Activated naive CD4-positive, alpha-beta T cell treated with Interleukin-2 at 50 U/mL for 16 hours (primary cell): ENCODE measurements at places on chromosomes 7 and 10.

DNA sequence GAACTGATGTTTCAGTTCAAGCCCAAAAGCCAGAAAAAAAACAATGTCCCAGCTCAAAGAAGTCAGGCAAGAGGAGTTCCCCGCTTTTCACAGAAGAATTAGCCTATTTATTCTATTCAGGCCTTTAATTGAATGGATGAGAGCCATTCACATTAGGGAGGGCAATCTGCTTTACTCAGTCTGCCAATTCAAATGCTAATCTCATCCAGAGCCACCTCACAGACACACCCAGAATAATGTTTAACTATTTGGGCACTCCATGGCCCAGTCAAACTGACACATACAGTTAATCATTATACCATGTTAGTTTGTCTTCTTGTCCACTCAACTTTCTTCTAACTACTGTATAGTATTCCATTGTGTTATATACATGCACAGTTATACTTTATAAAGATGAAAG lies 2.6 kb upstream of the NPSR1 start:
- no peak for DNase-seq

DNA sequence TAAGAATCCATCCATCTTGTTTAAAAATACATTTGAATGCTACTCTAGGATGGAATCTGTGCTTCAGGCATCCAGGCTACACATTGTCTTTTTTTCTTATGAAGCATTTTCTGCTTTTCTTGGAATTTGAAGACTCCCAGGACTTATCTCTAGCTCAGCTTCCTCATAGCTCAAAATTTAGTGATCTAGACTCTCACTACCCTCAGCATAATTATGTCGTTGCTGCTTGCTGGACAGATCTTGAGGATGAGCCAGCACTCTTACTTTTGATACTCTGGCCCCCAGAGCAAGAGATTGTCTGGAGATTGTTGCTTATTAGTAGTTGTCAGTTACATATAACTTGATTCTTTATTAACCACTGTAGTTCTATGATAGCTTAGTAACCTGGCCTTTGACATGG lies 83.3 kb upstream of the FGL2 start:
- DNase-seq: no peak

DNA sequence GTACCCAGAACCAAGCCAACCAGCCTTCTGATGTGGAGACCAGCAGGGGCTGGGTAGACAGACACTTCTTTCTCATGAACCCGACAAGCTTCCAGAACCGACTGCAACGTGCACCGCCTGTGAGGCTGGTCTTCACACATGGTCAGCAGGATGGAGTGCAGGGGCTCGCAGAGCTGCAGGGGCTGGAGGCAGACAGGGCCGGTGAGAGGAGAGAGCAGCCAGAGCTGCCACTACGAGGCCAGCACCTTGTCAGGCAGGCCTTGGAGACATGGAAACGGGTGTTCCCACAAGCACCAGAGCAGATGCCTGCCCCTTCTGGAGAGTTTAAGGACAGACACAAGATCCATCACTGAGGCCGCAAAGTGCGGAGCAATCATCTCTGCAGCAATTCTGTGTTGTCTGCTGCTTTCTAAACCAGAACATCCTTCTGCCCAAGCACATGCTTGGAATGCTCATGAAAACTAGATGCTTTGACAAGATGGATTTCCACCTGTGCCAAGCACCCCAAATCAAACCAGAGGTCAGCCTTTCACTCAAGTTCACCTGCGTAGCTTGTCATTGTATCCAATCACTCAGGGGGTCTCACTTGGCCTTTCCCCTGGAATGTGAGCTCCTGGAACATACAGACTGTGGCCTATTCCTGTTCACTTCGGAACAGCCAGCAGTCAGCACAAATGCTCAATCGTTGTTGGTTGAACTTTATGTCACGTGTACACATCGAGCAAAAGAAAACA lies 32.2 kb downstream of the FRMPD2 start:
- DNase-seq: no peak

- no peak for DNase-seq
These were observed 140.3 kb downstream of the MAPK8 start for GRCh38 chr10:48446785-48447184.

DNA sequence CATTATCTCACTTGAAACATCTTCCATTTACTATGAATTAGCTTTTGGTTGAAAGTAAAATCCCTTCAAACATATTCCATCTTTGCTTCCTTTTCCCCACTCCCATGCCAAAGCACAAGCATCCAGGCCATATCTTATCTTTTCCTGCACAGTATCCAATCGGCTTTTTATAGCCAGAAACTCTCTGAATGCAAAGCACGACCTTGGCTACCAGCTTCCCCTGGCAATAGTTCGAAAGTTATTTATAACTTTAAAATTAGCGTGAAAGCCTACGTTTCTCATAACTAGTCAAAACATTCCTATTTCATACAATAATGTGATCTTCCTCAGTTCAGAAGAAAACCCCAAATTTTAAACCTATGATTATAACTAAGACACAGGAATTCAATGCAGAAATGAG lies 440 bp downstream of the CTNNA3 start:
- DNase-seq: no peak

DNA sequence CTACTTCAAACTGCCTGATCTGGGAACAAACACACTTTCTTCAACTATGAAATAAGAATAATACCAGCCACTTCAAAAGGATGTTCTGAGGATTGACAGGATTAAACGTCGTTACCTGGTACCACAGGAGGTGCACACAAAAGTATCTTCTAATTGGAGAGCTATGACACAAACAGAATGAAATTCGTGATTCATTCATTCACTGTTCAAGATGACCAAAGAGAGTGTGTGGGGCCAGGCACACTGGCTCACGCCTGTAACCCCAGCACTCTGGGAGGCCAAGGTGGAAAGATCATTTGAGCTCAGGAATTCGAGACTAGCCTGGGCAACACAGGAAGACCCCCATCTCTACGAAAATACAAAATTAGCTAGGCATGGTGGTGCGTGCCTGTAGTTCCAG lies 50.9 kb downstream of the SFMBT2 start:
- no peak for DNase-seq

DNA sequence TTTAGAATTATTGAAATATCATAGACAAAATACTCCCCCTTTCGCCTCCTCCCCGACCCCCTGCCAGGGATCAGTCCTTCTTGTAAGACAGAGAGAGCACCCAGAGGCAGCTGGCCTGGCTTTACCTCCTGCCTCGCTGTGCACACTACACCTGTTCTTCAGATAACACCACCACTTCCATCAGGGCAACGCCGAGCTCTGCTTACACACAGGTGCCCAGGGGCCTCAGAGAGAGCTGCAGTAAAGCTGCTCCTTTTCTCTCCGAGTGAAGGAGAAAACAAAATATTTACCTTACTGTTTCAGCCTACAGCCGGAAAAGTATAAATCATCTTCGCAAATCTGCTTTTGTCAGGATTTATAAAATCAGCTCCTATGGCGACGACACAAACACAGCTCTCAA lies 80.7 kb downstream of the HIPK2 start:
- no peak for DNase-seq

- no peak for DNase-seq
These were observed 8.8 kb downstream of the STK17A start for GRCh38 chr7:43591558-43592180.

DNA sequence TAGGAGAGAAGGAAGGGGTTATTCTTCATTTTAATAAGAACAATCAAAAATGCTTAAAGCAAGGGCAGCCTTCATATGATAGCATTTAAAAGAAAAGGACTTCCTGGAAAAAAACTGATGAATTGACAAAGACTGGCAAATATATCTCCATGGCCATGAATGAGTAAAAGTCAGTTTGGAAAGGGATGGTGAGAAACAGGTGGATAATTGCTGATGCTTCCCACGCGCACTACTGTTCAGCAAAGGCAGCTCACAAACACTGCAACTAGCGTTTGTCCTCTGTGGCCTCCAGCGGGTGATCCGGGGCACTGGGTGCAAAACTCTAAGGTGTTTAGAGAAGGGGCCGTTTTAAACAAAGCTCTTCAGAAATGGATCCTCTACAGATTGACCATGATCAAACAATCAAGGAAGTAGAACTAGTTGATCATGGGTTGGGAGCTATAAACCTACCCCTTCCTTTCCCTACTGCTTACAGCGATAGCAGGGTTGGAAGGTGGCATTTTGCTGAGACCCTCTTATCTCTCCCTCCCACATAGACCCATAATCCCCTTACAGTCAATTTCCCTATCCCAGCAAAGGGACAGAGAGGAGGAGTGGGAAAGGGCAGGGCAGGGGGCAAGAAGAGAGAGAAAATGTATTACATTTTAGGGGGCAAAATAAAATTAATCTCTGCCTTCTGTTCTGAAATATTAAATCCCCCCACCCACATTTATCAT lies 53.8 kb downstream of the SMURF1 start:
- DNase-seq: no peak

GRCh38 chr10:86900955-86901354 lies 56.5 kb downstream of the MMRN2 start:
- no peak for DNase-seq

- no peak for DNase-seq
These were observed 32.8 kb downstream of the KIAA1549 start for GRCh38 chr7:138948403-138948802.

DNA sequence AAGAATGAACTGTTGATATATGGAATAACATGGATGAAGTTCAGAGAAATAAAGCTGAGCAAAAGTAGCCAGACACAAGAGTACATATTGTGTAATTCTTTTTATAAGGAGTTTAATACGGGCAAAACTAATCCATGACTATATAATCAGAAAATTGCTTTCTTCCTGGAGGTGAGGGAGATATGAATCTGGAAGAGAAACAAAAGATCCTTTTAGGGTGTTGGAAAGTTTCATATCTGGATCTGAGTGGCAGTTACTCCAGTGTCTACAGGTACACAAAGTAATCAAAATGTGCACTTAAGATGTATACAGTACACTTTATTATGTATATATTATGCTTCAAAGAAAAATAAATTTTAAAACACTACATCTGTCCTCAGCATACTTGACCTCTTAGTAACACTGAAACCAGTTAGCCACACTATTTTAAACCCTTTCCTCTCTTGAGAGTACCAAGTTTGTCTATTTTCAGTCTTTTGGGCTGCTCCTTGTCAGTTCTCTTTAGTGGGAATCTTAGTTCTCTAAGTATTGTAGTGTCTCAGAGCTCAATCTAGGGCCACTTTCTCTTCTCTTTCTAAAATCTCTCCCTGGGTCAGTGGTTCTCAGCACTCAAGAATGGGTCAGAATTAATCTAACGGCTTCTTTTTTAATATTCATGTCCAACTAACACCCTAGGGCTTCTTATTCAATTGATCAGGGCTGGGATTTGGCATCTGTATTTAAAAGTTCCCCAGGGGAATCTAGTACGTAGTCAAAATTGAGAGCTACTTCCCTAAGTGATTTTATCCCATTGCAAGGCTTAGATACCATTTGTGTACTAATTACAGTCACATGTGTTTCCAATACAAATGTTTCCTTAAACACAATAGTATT lies 4.3 kb upstream of the LIPF start:
- DNase-seq: no peak

DNA sequence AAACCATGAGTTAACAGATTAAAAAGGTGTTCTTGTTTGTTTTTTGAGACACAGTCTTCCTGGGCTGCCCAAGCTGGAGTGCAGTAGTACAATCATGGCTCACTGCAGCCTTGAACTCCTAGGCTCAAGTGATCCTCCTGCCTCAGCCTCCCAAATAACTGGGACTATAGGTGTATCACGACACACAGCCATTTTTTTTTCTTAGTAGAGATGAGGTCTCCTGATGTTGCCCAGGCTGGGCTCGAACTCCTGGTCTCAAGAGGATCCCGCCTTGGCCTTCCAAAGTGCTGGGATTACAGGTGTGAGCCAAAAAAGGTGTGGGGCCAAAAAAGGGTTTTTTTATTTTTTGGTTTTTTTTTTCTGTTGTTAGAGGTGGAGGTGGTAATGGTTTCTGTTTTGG lies 29.3 kb downstream of the KMT2C start:
- no peak for DNase-seq

DNA sequence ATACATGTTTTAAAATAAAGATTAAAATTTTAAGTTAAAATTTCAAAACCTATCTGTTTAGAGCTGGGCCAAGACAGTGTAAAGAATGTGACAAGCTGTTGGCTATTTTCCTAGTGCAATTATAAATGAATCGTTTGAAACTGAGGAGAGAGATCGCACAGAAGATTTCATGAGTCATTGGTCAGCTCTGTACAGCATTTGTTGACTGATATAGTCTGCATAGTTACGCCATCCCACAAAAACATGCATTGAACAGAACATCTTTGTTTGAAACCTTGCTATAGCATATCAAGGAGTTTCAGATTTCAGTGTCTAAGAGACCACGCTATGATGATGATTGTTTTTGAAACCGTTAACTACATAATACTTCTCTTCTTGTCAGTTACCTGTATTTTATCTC lies 1.3 kb upstream of the C10orf67 start:
- no peak for DNase-seq

GRCh38 chr10:114682532-114682931 lies 24.5 kb upstream of the ABLIM1 start:
- no peak for DNase-seq

- no peak for DNase-seq
These were observed 175.3 kb upstream of the SEMA3E start for GRCh38 chr7:83824214-83824613.

DNA sequence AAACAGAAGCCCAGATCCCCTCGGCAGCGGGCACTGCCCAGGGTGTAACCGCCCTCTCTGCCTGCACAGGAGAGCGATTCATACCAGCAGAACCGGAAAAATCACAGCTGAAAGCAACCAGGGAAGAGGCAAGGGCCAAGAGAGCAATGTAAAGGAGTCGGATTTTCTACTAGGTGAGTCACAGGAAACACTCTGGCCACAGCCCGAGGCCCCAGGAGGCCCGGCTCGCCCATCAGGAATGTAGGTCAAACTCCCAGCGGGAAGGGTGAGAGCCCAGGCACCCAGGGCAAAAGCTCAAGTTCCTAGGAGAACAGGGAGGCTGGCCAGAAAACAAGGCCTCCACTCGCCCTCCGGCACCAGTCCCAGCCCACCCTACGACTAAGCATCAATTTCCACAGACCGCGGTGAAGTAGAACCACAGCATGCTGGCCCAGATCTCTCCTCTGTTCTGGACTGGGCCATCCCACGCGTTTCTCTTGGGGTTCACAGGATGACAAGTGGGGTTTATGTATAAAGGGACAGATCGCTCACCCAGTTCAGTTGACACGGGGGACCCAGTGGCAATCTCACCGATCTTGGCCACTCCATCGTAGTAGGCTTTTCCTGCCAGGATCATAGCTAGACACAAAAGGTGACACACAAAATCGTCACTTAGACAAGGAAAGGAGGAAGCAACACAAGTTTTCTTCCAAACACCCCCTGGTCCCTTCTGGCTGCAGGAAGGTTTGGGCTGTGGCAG lies 46.2 kb downstream of the BAIAP2L1 start:
- no peak for DNase-seq

DNA sequence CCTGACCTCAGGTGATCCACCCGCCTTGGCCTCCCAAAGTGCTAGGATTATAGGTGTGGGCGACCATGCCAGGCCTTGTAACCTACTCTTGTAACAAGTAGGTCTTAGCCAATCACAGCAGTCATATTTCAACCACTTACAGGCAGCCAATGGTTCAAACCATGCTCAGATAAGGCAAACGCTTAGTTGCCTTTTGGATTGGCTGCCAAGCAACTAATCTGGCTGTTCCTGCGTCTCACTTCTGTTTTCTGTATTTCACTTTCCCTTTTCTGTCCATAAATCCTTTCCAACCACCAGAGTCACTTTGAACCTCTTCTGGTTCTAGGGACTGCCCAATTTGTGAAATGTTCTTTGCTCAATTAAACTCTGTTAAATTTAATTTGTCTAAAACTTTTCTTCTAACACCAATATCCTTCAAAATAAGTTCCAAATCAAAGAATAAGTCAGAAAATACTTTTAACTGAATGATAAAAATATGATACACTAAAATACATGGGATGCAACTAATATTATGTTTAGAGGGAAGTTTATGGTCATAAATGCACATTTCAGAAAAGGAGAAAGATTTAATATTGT lies 19.1 kb upstream of the PRF1 start:
- DNase-seq: no peak

GRCh38 chr7:69864274-69864673 lies 266.0 kb downstream of the AUTS2 start:
- no peak for DNase-seq
